ENCODE measurements at places on chromosomes 7 and 10. TPM values are rescaled to one million over a fixed set of nuclear protein-coding genes. Genes with fewer than 3 reads are reported as not detected.

GRCh38 chr10:61752111-61753011 is 89.6 kb downstream of the CABCOCO1 start:
- H3K4me1 ChIP-seq = peaks cover 21% of the 10 kb centered on the region
- peak overlapping the region; percentile 35 for H3K4me3 ChIP-seq
- H3K27ac ChIP-seq = no peak overlapping the region
- no peaks in the 10 kb centered on the region for H3K36me3 ChIP-seq
- DNase-seq = no peak

DNA sequence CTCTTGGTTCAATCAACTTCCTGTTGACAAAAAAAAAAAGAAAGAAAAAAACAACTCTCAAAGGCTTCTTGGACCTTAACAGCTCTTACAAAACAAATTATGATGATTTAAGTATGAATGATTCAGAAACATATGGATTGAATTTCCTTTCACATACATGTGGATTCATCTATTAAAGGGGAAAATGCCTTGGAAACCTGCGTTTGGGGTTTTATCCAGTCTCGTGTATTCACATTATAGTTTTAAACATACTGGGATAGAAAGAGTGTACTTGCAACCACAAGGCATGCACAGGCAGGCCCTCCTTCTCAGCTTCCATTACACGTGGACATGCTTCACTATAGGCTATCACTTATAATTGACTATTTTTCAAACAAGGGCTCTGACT is 286.7 kb downstream of the INHBA start:
- no peaks in the 10 kb centered on the region for H3K36me3 ChIP-seq
- DNase-seq = no peak
- no peak overlapping the region for H3K27ac ChIP-seq
- no peak overlapping the region for H3K4me3 ChIP-seq

GNGT1 gene
- total RNA-seq = not detected

PRSS37 gene
- total RNA-seq = not detected
